ENCODE measurements at places on chromosomes 6 and 20.

- DNase-seq, result no peak
Measured at GRCh38 chr6:154167126-154167525, 128.1 kb downstream of the OPRM1 start.

- no peak for DNase-seq
Measured at GRCh38 chr6:136717716-136717990, 74.6 kb downstream of the MAP3K5 start.

DNA sequence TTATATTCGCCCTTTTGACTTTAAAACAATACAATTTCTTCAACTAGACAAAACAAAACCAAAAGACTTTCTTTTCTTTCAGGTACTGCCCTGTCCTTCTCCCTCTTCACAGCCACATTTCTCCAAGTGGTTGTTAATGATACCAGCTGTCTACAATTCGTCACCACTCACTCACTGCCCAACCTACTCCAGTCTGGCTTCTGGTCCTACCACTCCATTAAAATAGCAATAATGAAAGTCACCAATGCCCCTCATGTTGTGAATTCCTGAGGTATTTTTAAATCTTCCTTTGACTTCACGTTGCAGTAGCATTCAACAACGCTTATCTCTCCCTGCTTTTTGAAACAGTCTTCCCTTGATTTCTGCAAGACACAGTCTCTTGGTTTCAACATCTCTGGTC, 11.6 kb upstream of the MAN1A1 start:
- DNase-seq, result no peak

DNA sequence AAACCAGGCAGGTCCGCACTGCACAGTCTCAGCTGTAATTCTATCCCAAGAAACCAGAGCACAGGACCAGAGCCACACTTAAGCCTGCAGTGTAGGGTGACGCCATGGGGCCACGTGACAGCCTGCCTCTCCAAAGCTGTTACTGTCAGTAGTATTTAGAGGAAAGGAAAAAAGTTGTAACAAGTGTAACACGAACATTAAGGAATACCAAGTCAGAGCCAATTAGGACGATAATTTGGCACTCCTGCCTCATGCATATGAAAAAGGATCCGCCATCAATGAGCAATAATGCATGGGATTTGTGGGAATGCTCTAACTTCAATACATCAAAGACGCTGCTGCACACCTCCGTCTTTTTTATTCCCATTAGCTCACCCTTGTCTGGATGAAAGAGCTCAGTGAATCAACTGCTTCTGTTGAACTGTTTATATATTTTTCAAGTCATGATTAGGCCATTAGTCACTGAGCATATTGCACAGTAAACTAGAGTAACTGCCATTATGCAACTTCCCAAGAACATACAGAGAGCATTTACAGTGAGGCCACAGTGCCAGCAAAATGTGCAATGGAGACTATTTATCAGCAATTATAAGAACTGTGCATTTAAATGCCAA, 79.9 kb downstream of the ATXN1 start:
- no peak for DNase-seq

DNA sequence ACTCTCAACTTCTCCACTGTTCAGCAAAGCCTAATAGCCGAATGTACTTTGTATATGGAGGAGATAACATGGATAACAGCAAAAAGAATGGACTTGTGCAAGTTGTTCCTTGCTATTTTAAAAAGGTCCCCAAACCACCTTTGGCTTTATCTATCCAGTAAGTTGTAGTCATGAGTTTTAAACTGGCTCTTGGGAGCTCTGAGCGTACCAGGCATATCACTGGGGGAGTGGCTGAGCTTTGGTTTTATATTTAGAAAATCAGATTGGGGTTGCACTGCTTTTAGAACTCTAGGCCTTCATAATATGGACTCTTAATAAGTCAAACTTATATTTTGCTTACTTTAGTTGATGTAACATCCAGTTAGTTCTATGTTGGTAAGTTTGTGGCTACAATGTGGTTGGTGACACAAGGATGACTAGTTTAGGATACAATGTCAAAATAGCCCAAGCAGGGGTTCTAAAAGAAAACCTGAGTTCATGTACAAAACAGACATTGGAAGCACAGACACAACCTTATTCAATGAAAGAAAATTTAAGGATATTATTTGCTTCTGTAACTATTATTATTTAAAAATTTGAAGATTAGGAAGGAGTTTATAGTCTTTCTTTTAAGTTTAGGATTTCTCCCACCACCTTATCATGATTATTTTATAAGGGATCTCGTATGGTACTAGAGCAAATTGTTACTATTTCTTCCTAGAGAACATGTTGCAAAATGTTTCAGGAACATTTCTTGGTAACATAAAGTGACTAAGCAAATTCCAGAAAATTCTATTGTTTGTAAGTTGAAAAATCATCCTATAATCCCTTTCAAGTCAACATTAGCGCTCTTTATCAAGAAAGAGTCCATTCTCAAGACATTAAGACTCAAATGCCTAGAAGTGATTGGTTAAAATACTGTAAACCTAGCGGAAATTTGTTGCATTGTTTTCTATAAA, 165.8 kb upstream of the SUPT3H start:
- DNase-seq, result no peak

DNA sequence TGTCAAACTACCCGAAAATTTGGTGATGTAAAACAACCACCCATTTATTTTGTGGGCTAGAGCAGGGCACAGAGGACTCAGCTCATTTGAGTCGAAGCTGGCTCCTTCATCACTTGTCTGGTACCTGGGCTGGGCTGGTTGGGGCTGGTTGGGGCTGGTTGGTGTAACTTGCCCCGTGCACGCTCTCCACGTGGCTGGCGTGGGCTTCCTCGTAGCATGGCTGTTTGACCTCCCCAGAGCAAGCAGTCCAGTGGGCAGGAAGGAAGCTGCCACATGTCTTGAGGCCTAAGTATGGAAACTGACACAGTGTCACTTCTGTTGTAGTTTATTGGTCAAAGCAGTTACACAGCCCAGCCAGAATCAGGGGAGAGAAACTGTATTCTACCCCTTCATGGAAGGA, 27.1 kb downstream of the BCAS4 start:
- DNase-seq, result no peak

DNA sequence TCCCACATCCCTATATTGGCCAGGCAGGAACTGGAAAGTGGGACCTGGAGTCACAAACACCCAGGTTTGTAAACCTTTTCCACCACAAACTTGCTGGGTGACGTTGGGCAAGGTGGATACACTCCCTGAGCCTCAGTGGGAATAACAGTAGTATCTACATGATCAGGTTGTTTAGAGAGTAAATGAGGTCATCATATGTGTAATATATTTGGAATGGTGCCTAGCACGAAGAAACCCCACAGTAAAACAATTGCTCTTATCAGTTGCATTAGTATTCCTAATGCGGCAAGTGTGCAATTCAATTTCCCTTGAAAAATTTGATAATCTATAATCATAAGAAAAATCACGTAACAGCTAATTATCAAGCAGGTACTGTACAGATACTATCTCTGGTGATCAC, 51.9 kb downstream of the HIVEP2 start:
- DNase-seq, result no peak

- DNase-seq, result no peak
Measured at GRCh38 chr20:4651536-4651935, 70.2 kb upstream of the PRND start.

GRCh38 chr6:53803081-53803860, 8.5 kb downstream of the LRRC1 start:
- no peak for DNase-seq

DNA sequence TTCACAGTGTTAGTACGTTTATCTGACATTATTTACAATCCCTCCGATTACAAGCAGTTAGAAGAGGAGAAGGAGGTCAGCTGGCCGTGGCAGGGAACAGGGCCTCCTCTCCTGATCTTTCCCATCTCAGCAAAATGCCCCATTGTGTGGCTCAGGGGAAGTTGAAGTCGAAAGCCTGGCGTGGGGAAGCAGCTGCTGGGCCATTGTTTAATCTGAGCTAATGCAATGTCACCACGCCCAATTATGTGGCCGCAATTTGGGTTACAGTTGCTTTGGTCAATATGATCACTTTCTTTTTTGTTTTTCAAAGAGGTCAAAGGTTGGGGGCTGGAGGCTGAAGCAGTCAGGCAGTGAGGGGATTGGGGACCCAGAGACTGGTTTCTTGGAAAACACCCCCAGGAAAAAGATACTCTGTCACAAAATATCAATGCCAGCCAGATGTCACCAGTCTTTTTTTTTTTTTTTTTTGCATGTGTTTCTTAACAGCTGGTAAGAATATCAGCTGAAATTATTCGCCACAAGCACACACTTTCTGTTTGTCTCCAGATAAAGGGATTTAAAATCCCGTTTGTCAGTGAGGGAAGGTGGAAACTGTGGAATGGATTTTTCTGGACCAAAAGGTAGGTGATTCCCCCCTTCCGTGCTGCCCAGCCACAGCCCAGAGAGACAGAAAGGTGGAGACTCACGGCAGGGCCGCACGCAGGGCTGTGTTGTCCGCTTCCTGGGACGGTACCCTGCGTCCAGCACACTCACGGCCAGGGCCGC, 24.6 kb downstream of the DLL1 start:
- no peak for DNase-seq

DNA sequence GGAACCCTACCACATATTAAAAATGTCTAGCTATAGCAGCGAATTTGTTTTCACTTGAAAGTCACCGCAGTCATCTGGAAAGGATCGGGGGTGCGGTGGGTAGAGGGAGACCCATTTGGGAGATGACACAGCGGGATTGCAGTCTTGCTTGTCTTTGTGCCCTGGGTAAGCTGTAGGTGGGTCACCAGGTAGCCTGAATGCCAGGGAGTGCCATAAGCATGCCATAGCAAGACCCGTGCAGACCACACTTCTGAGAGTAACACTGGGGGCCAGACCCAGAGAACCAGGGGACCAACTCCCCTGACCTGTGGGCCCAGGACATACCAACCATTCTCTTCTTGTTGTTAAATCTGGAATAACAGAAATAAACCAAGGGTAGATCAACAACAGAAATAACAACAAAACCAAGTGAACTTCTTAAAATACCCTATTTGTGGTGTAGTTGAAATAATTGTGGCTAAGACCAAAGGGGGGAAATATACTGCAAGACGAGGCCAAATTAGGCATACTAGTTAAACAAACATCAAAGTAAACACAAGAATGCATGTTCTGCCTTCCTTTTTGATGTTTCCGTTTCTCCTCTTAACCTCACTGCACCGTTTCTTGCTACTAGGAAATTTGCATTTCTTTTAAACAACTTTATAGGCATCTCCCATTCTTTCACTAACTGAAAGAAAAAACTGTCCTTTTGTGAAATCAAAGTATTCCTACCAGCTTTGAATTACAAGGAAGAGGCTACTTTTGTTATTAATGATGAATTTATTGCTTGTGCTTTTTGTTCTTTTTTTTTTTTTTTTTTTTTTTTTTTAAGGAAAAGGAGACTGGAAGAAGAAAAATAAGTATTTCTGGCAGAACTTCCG, 128.2 kb downstream of the SASH1 start:
- no peak for DNase-seq

GRCh38 chr20:25310921-25311728, 63.2 kb downstream of the PYGB start:
- DNase-seq, result no peak

DNA sequence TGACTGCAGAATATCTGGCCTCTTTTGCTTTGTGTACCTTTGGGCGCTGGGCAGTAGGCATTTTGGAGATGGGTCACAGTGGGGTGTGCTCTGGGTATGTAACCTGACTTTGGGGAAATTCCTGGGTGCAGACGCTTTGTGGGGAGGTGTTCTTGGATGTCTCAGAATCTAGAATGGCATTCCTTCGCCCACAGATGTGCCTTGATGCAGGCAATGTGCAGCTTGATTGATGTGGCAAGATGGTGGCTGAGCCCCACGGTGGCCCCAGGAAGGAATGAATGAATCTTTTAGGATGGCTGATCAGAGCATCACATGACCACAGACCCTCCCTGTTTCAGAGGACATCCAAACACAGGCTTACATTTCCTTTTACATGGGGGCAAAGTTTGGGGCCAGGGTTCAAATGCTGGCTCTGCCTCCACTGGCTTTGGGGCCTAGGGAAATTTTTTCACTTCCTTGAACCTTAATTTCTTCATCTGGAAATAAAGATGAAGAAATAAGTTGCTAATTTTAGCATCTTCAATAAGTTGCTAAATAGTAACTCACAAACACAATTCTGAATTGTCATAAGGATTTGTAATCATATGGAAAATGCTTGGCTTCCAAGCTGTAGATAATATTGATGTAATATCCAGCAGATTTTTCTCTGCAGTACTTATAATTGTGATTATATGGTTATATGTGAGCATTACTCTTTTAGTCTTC, 5.6 kb downstream of the PPP1R16B start:
- DNase-seq, result no peak

GRCh38 chr6:108407904-108408827, 113.3 kb downstream of the AFG1L start:
- DNase-seq, result peak; percentile 15

DNA sequence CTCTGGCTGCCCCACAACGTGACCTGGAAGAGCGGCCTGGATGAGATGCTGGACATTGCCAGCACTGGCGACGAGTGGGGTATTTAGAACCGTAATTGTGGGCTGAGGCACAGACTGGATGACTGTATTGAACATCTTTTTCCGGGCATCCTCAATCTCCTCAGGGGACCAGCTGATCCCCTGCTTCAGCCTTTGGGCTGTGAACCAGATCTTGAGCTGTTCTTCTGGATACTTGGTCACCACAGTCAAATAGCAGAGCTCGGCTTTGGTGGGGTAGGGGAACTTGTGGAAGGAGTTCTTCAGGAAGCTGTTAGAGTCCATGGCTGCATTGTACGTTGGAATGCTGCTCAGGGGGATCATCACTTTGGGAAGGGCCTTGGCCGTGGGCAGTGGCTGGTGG, 66.3 kb downstream of the PLCG1 start:
- no peak for DNase-seq

DNA sequence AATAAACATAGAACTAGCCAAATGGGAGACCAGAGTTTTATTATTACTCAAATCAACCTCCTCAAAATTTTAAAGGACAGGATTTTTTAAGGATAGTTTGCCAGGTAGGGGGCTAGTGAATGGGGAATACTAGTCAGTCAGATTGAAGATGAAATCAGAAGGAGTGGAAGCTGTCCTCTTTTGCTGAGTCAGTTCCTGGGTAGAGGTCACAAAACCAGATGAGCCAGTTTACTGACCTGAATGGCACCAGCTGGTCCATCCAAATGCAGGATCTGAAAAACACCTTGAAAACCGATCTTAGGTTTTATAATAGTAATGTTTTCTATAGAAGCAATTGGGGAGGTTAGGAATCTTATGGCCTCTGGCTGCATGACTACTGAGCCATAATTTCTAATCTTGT, 558.2 kb downstream of the PKHD1 start:
- DNase-seq, result no peak

Measured in HuH-7.5 (cell line).